Vagina (tissue), 2 donors: ENCODE measurements at places on chromosomes 4 and X. TPM values are rescaled to one million over a fixed set of nuclear protein-coding genes. Genes with fewer than 3 reads are reported as not detected.

DNA sequence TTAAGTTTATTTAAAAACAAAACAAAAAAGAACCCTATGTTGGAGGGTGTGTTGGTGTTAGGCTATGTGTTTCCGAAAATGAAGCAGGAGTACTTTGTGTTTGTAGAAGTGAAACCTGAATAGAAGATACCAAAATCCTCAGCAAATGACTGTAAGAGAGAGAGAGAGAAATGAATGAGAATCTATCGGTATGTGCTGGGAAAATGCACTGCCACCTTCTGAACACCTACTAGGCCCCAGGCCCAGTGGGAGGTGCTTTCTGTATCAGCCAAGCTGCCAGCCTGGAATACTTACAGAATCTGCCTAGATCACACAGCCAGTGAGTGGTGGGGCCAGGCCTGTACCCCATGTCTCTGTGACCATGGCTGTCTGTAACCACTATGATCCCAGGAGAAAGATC lies 14.9 kb upstream of the PIM2 start:
- peaks cover 7% of the 10 kb centered on the region for H3K4me1 ChIP-seq
- no peak overlapping the region for H3K4me3 ChIP-seq
- no peaks in the 10 kb centered on the region for H3K36me3 ChIP-seq
- no peak overlapping the region for H3K27ac ChIP-seq
- no peak for DNase-seq
- H3K27me3 ChIP-seq, result no peaks in the 10 kb centered on the region

Gene SMC1A
- 31.4 TPM for total RNA-seq

GRCh38 chrX:20224814-20225487 lies 41.8 kb downstream of the RPS6KA3 start:
- DNase-seq, result no peak
- no peak overlapping the region for H3K4me3 ChIP-seq
- H3K36me3 ChIP-seq, result no peaks in the 10 kb centered on the region

DNA sequence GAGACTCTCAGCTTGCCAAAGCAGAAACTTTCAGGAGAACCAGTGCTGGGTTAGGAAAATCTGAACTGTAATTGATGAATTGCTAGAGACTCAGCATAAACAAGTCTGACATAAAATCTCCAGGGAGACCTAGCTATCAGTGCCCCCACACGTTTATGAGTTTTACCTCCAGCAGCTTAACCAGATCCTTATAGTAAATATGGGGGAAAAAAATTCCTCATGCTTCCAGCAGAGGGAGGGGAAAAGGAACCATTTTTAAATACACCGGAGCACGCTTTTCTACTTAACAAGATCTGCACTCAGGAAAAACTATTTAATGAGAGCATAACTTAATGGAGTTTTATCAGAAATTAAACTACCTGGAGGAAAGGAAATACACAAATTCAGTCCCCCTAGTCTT lies 1040.7 kb upstream of the INTU start:
- H3K4me3 ChIP-seq, result no peak overlapping the region
- H3K27ac ChIP-seq, result no peak overlapping the region
- DNase-seq, result no peak
- no peaks in the 10 kb centered on the region for H3K36me3 ChIP-seq

Gene SRPX
- 118 TPM for total RNA-seq

DNA sequence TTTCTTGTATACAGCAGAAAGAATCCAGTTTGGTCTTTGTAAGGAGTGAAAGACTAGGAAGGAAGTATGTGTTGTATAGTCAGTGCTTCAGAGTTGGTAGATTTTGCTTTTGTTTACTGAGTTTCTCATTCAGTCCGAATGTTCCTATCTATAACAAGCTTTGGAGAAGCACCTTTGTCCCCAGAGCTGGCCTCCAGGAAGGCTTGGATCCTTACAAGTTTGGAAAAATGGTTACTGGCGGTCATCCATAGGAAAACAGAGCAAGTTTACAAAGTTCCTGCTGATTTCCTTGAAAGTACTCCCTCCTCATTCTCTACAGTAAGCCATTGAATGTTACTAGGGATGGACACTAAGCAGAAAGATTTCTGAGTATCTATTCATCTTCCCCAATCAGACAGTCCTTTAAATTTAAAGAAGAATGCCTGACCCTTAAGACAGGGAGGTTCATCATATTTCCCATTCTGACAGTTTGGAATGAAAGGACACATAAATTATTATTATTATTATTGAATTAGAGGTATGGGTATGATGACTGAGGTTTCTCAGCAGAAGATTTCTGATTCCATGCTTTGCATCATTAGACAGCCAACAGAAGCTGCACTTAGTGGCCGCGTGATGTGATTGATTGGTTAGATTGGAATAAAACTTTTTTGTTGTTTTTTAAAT lies 35.8 kb downstream of the FAT4 start:
- no peaks in the 10 kb centered on the region for H3K27me3 ChIP-seq
- no peak overlapping the region for H3K4me3 ChIP-seq
- DNase-seq, result no peak
- H3K36me3 ChIP-seq, result no peaks in the 10 kb centered on the region
- H3K4me1 ChIP-seq, result no peaks in the 10 kb centered on the region
- no peak overlapping the region for H3K27ac ChIP-seq

DNA sequence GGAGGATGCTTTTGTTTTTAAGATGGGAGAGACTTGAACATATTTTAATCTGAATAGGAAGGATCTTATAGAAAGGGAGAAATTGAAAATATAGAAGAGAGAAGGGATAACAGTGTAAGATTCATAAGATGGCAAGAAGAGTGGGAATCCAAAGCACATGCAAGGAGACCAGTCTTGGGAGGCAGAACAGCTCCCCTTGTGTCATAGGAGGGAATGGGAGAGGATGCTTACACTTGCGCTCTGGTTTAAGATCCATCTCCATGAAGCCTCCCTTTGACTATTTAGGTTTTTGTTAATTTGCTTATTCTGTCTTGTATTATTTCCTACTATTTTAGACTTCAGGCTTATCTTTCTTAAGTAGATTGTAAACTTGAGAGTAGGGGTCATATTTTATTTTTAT lies 42.7 kb downstream of the KIF4A start:
- H3K27me3 ChIP-seq, result no peaks in the 10 kb centered on the region
- H3K36me3 ChIP-seq, result no peaks in the 10 kb centered on the region
- no peaks in the 10 kb centered on the region for H3K4me1 ChIP-seq
- no peak overlapping the region for H3K27ac ChIP-seq
- no peak overlapping the region for H3K4me3 ChIP-seq

Gene TNIP3
- total RNA-seq, result not detected

GRCh38 chr4:140595065-140595464 lies 26.3 kb upstream of the UCP1 start:
- no peak for DNase-seq
- H3K27me3 ChIP-seq, result no peaks in the 10 kb centered on the region
- H3K27ac ChIP-seq, result no peak overlapping the region
- no peaks in the 10 kb centered on the region for H3K36me3 ChIP-seq
- no peaks in the 10 kb centered on the region for H3K4me1 ChIP-seq
- no peak overlapping the region for H3K4me3 ChIP-seq

DNA sequence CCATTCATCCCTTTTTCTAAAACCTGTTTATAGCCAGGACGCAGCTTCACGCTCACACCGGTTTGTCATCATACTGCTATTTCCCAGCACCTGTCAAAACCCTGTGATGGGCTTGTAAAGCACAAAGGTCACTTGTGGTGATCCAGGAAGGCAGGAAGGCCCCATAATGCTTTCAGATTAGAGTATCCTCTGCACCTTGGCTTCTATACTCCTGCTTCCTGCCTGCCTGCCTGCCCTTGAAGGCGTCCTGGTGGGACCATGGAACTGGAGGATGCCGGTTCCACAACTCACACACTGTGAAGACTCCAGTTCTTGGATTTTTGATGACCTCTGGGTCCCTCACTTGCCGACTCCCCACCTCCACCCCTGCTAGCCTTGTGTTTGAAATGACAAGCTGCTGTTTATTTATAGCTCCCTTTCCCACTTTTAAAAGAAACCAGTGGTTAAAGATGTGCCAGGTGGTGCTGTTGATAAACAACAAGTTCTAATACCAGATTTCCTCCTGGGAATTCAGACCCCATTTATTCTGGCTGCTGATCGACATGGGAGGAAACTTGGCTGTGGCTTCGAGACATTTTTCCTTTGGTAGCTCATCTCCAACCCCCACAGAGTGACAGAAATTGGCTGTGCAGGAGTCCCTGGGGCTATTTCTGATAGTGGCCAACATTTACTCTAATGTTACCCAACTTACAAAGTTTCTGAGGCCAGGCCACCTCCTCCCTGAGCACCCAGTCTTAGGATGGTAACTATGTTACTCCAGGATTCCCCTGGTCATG lies 211.5 kb downstream of the KDR start:
- no peak for DNase-seq
- peak overlapping the region; percentile 9 for H3K4me3 ChIP-seq
- no peaks in the 10 kb centered on the region for H3K4me1 ChIP-seq
- H3K36me3 ChIP-seq, result no peaks in the 10 kb centered on the region
- H3K27ac ChIP-seq, result no peak overlapping the region

GRCh38 chr4:99099311-99099710 lies 10.7 kb upstream of the ADH5 start:
- no peak overlapping the region for H3K4me3 ChIP-seq
- no peak overlapping the region for H3K27ac ChIP-seq
- DNase-seq, result no peak
- no peaks in the 10 kb centered on the region for H3K4me1 ChIP-seq
- no peaks in the 10 kb centered on the region for H3K36me3 ChIP-seq

DNA sequence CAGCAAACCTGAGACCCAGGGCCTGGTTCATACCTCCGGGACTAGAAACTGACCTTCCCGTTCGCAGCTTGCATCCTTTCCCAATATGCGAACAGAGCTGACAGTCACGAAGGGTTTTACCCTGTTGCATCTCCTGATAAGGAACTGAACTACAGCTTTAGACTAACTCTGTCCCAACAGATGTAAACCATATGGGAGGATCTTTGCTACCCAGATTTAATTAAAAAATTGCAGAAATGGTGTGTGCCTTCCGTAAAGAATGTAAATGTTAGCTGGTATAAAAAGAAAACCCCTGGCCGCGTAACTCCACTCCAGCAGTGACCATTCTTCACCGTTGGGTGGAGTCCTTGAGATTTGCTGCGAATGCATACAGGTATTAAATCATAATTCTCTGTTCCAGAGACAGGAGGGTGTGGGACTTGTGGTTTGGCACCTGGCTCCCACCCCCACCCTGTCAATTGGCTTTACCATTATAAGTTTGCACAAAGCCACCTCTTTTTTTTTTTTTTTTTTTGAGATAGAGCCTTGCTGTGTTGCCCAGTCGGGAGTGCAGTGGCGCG lies 40.6 kb upstream of the SORCS2 start:
- H3K4me3 ChIP-seq, result no peak overlapping the region
- no peaks in the 10 kb centered on the region for H3K36me3 ChIP-seq
- no peak for DNase-seq
- peaks cover 14% of the 10 kb centered on the region for H3K4me1 ChIP-seq

DNA sequence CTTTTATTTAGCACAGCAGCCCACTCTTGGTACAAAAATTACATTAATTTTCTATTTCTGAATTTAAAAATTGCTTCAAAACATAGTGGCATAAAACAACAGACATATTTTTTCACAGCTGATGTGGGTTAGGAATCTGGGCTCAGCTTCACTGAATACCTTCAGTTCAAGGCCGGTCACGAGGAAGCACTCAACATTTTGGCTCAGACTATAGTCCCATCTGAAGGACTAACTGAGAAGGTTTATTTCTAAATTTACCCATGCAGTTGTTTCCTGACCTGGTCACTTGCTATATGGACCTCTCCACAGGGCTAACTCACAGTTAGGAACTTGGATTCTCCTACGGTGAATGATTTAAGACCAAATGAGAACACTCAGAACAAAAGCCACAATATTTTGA lies 1230.2 kb upstream of the ADGRL3 start:
- DNase-seq, result no peak
- no peak overlapping the region for H3K27ac ChIP-seq
- no peaks in the 10 kb centered on the region for H3K4me1 ChIP-seq
- H3K27me3 ChIP-seq, result no peaks in the 10 kb centered on the region
- H3K36me3 ChIP-seq, result no peaks in the 10 kb centered on the region
- no peak overlapping the region for H3K4me3 ChIP-seq

GRCh38 chrX:107107459-107107858 lies 11.2 kb downstream of the RBM41 start:
- no peaks in the 10 kb centered on the region for H3K36me3 ChIP-seq
- H3K4me1 ChIP-seq, result no peaks in the 10 kb centered on the region
- no peak overlapping the region for H3K27ac ChIP-seq
- no peak for DNase-seq
- no peaks in the 10 kb centered on the region for H3K27me3 ChIP-seq
- H3K4me3 ChIP-seq, result no peak overlapping the region

DNA sequence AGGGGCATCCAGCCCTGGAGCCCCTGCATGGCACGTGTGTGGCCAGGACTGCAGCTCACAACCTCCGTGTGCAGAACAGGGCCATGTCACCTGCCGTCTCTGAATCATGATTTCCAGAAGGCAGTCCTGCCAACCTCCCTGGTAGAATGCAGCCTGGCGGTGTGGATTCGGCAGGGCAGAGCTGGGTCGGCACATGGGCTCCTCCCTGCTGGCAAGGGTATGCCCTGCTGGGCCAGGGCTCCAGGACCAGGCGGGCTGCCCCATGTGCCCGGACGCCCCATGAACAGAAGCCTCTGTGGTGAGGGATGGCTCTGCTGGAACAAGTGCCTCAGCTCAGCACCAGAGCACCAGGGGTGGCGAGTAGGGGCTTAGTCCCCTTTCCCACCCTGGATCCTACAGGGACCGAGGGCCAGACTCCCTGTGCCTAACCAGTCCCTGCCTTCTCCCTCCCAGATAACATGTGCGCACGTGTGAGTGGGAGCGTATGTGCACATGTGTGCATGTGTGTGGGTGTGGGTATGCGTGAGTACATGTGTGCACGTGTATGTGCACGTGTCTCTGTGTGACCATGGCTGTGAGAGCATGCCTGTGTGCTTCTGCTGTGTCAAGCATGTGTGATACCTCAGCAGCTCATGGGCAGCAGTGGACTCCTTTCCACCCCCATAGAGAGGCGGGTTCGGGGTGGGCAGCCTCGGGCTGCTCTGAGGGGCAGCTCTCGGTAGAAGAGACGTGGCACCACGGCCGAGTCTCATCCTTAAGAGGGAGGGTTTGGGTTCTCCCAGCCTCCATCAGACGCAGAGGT lies 10.3 kb upstream of the MXD4 start:
- no peak overlapping the region for H3K27ac ChIP-seq
- no peaks in the 10 kb centered on the region for H3K27me3 ChIP-seq
- H3K4me3 ChIP-seq, result no peak overlapping the region
- H3K36me3 ChIP-seq, result no peaks in the 10 kb centered on the region

DNA sequence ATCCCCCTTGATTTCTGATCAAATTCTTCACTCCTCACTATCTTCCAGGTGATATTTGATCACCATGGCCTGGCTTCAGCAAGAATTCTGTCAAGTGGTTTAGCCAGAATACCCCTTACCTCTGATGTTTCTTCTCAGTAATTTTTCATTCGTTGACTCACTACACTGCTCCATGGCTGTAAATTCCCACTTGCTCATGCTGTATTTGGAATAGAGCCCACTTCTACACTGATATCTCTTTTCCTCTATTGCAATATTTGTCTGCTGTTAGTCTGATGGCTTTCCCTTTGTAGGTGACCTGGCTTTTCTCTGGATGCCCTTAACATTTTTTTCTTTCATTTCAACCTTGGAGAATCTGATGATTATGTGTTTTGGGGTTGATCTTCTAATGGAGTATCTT lies 73.9 kb upstream of the DIPK2B start:
- no peaks in the 10 kb centered on the region for H3K36me3 ChIP-seq
- H3K27ac ChIP-seq, result no peak overlapping the region
- H3K4me3 ChIP-seq, result no peak overlapping the region
- DNase-seq, result no peak
- no peaks in the 10 kb centered on the region for H3K4me1 ChIP-seq
- H3K27me3 ChIP-seq, result no peaks in the 10 kb centered on the region
